Stimulated activated CD4-positive, alpha-beta T cell treated with anti-CD3 and anti-CD28 coated beads, Interleukin-15, amount 100 ng/mL, for 48 hours (primary cell): ENCODE measurements at places on chromosomes 1 and 21.

DNA sequence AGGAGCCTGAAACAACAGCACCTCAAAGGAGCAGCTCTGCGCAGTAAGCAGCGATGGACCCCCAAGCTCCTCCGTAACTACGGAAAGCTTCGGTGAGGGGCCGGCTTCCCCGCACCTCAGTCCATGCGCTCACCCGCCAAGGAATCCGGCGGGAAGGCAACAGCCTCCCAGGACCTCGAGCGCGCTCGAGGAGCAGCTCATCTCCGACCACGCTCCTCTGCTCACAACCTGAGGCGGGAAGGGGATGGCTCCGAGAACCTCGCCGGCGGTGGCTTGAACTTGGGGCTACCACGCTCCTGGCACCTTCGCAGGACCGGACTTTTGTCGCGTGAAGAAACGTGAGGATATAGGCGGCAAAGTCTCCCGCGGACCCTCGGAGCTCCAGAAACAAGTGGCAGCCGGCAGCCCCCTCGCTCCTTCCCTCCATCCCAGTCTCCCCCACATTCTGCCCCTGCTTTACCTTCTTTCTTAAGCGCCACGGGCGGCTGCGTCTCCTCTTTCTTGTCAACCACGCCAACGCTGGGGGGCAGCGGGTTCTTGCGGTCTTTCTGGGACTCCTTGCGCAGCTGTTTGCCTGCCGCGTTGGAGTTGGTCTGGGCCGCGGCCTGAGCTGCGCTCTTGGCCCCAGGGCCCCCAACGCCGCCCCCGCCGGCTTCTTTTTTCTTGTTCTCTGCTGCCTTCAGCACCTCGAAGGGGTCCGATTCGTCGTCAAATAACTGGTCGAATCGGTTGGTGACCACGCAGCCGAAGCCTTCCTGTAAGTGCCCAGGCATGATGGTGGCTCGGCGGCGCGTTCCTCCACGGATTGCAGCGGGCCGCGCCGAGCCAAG lies 459 bp downstream of the SERBP1 start:
- DNase-seq, result no peak

GRCh38 chr1:53657891-53658396 lies 81.0 kb downstream of the GLIS1 start:
- DNase-seq, result no peak

DNA sequence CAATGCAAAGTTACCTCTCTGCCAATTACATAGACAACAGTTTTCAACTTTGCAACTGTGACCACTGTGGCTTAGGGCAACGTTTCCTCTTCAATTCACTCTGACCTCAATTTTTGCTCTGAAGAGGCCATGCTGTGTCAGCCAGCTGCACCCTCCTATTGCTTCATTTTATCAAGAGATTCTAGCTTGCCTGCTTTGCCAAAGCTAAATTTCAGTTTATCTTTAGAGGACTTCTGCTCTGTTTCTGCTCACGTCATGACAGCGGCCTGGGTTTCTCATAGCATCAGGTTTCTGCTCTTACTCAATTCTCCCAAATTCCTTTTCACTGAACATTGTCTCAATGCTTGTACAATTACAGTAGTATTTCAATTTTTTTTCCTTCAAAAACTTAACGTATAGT lies 154.6 kb downstream of the PLA2G4A start:
- no peak for DNase-seq

GRCh38 chr1:41371630-41372599 lies 10.7 kb downstream of the FOXO6 start:
- no peak for DNase-seq

GRCh38 chr1:4023678-4024077 lies 123.6 kb upstream of the C1orf174 start:
- DNase-seq, result no peak

GRCh38 chr1:54380290-54380882 lies 25.8 kb downstream of the SSBP3 start:
- DNase-seq, result no peak

DNA sequence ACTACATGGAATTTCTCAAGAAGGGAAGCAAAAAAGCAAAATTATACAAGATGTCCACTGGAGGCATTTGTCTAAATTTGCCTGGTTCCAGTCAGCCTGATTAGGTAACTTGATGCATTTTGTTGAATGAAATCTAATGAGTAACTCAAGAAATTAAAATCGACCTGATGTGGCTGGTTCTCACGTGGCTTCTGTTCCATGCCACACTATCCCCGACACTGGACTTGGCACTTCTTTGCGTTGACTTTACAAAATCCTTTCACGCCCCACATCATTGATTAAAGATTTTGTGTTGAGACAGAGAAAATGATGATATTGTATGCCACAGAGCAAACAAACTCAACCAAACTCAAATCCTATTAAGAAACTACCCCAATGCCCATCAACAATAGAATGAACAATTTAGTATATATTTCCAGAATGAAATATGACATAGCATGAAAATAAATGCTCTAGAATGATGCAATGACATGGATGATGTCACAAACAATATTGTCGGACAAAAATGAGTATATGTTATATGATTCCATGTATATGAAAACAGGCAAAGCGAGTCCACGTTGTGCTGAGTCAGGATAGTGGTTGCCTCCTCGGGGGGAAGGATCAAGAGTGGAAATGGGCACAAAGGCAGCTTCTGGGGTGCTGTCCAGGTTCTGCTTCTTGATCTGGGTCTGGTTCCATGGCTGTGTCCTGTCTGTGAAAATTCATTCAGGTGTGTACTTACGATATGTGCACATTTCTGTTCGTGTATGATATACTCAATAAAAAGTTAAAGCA lies 12.9 kb upstream of the HMGCS2 start:
- no peak for DNase-seq
